Fibroblast of pulmonary artery (primary cell): ENCODE measurements at places on chromosomes 1 and 21.

GRCh38 chr1:37622131-37622530, 12.6 kb downstream of the RSPO1 start:
- DNase-seq = no peak

DNA sequence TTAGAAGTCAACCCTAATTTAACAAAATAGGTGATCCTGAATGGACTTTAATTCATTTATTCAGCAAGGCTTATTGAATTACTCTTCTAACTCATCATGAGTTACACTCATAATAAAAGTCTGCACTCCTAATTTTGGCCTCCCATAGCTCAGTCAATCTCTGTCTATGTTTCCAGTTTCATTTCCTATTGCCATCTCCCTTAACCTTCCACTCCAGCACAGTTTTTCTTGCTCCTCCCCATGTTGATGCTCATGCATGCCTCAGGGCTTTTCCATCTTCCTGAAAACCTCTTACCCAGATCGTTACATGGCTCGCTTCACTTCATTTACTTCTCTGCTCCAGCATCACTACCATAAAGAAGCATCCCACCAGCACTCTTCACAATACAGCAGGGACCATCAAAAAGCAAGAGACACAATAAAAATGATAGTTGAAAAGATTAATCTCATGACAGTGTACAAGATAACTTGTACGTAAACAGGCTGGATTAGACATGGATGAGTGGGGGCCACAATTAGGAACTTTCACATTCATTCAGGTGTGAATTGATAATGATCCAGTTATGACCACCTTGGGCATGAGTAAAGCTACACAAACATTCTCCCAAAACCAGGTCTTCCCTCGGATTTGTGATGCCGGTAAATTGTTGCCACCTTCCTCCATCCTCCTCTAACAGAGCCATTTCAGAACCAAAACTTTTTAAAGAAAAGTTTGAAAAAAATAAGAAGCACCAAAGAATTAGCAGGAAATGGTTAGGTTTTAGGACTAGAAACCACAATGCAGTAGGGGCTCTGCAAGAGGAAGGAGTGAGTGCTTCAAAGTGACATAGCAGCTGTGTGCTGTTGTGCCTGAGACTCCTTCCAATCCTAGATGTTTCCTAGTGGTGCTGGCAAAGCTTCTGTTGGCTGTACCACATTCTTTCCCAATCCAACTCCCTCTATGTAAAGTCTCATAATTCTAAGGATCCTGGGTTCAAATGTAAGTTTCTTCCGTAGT, 89.8 kb downstream of the OLFML2B start:
- DNase-seq = no peak

- peak; percentile 50 for DNase-seq
Observed at GRCh38 chr1:114485286-114485685, 25.7 kb downstream of the TRIM33 start.

GRCh38 chr1:151704246-151704645, 12.4 kb downstream of the CELF3 start:
- no peak for DNase-seq

DNA sequence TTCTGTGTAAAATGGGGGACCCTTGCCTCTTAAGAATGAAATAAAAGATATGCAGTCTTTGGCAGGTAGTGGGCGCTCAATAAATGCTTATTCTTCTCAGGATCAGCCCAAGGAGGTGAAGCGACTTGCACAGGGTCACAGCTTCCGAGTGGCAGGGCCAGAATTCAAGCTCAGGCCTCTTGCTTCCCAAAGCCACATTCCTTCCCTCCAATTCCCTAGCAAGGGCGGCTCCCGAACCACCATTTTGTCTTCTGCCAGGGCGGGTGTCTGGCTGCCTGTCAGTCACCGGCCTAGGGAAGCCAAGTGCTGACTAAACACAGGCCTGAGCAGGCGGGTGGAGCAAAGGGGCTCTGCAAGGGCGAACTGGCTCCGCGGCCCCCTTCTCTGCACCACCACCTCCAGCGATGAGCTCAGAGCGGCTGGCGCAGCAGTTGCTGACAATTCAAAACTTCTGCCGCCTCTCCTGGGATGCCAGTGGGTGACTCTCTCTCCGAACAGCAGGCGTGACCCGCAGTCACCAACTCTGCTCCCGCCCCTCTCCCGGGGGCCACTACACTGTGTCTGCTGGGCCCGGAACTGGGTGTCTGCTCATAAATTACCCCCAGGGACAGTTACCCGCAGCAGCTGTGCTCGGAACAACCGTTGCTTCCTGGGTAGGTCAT, 10.8 kb downstream of the GPR3 start:
- DNase-seq = peak; percentile 53

GRCh38 chr1:33957854-33958253, 94.0 kb downstream of the HMGB4 start:
- no peak for DNase-seq

DNA sequence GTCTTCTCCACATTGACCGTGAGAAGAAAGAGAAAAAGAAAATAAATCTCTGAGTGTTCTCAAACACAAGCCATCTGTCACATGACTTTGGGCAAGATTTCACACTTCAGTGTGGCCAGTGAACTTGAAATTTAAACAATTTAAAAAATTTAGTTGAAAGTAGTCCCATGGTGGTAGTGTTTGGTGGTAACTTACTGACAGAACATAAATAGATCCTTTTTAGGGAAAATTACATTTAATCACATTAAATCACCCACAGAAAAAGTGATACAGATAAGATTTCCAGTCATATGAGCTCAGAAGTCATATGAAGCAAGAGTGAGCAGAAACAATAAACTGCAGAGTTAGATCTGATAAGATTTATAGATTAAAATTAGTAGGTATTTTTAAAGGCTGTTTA, 31.9 kb upstream of the SGIP1 start:
- no peak for DNase-seq

DNA sequence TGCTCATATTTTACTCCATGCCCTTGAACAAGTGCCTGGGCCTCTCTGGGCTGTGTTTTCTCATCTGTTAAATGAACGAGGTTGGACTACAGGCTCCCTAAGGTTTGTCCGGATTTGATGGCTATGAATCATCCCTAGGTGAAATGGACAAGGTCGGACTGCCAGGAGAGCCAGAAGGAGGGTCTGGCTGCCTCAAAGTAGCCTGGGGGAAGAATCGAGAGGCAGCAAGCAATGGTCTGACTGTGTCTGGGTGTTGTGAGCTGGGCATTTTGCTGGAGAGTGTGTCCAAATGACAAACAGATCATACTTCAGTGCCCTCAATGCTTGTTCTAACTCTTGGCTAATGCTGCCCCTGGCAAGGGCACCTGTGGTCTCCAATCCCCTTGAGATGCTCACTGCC, 730.9 kb downstream of the PTPRU start:
- no peak for DNase-seq

DNA sequence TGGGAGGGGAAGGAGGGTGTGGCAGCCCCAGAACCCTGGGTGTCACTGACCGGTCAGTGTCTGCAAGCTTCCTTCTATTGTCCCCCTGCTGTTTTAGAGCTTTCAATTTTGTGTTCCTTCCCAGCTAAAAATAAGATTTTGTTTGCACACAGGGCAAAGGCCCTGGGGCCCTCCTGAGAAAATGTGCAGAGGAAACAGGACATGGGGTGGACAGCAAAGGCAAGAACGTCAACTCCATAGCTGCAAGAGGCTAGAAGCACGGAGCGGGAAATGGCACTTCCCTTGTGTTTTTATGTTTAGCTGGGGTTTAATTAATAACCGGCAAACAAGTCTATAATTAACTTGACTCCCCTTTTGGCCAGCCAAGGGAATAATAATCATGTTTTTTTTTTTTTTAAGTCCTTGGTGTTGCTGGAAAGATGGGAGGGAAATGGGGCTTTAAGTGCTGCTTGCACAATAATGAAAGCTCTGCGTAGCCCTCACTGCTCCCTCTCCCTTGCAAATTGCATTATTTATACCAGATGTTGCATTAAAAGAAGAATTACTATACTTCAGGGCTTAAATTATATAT, 261.4 kb upstream of the USP24 start:
- DNase-seq = no peak

DNA sequence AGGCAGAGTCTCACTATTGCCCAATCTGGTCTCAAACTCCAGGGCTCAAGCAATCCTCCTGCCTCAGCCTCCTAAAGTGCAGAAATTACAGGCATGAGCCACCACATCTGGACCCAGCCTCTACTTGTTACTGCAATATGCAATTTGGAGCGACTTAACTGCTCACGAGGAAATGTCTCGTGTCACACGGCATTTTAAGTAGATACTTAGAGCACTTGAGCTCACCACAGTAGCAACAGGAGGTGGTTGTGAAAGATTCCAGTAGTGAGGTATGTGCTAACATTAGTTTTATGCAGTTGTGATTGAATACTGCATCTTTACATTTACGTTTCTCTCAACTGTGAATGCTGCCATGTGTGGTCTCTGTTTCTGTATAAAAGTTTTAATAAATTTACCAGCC, 5.8 kb upstream of the NDUFV3 start:
- no peak for DNase-seq

DNA sequence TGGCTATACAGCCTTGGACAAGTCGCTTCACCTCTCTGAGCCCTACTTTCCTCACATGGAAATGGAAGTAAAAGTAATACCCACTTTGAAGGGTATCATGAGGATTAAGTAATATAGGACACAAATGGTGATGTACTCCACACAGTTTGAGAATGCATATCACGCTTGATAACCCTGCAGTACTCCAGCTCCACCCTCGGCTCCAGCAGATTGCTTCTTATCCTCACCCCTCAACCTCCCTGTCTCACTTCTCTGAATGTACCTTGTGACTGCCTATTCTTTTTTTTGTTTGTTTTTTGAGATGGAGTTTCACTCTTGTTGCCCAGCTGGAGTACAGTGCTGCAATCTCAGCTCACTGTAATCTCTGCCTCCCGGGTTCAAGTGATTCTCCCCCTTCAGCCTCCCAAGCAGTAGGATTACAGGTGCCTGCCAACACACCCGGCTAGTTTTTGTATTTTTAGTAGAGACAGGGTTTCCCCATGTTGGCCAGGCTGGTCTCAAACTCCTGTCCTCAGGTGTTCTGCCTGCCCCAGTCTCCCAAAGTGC, 55.5 kb downstream of the LDLRAD2 start:
- no peak for DNase-seq

GRCh38 chr1:203996126-203996525, 76.8 kb upstream of the SOX13 start:
- peak; percentile 22 for DNase-seq

GRCh38 chr1:55310505-55310971, 95.4 kb upstream of the USP24 start:
- peak; percentile 98 for DNase-seq

DNA sequence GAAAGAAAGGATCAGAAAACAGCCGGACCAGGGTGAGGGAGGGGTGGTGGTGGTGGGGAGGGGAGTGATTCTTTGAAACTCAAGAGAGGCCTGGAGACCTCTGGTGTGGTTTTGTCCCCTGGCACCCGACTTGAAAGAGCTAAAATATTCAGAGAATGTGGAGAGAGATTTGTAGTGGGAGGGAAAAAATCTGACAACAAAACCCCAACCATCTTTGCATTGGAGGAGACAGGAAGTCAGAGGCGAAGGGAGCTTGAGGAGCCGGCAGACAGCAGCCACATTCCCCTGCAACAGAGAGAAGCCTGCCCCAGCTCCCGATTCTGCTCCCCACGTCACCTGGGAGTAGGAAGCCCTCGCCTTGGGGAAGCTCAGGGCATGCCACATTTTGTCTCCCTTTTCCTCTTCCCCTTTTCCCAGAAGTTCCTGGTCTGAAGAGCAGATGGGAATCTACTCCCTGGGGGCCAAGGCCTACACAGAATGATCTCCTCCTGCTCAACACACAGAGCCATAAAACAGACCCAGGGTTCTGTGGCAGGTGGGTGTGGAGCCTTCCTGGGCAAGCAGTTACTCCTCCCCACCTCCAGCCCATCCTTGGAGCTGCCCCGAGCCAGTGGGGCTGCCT, 84.9 kb downstream of the ITPKB start:
- peak; percentile 62 for DNase-seq

GRCh38 chr21:43956019-43956669, 56.0 kb upstream of the TRAPPC10 start:
- DNase-seq = no peak
